Testis (tissue), 5 donors: ENCODE measurements at places on chromosomes 3 and 15. TPM values are rescaled to one million over a fixed set of nuclear protein-coding genes. Genes with fewer than 3 reads are reported as not detected.

- H3K36me3 ChIP-seq = no peaks in the 10 kb centered on the region
- DNase-seq = no peak
- no peaks in the 10 kb centered on the region for H3K27me3 ChIP-seq
- H3K4me3 ChIP-seq = no peak overlapping the region
Observed at GRCh38 chr3:108473711-108474110, 36.7 kb downstream of the MYH15 start.

DNA sequence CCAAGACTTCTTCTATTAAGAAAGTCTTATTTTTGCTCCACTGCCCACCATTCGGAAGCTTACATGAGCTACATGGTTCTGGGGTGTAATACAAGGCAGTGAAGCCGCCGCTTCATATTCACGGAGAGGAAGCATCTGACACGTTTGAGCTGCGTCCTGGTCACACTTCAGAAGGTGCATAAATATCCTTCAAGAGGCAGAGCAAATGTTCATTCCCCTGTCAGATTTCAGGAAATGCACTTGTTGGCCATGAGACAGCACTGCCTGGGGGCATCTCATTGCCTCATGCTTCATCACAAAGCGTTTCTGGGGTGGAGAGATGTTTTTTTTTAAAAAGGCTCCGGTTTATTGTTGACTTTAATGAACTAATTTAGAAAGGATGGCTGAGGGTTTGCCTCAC is 119.9 kb downstream of the CADPS start:
- no peak overlapping the region for H3K27ac ChIP-seq
- no peaks in the 10 kb centered on the region for H3K36me3 ChIP-seq

DNA sequence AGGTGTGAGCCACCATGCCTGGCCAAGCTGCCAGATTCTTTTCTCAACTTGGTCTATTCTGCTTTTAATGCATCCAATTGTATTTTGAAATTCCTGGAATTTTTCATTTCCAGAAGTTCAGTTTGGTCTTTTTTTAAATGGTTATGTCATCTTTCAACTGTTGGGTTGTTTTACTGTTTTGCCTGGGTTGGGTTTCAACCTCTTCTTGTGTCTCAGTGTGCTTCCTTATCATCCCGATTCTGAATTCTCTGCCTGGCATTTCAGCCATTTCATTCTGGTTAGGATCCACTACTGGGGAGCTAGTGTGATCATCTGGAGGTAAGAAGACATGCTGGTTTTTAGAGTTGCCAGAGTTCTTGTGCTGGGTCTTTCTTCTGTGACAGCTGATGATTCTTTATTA is 61.5 kb downstream of the LRRC49 start:
- no peak for DNase-seq
- H3K27me3 ChIP-seq = no peaks in the 10 kb centered on the region
- H3K36me3 ChIP-seq = no peaks in the 10 kb centered on the region
- H3K4me3 ChIP-seq = no peak overlapping the region

DNA sequence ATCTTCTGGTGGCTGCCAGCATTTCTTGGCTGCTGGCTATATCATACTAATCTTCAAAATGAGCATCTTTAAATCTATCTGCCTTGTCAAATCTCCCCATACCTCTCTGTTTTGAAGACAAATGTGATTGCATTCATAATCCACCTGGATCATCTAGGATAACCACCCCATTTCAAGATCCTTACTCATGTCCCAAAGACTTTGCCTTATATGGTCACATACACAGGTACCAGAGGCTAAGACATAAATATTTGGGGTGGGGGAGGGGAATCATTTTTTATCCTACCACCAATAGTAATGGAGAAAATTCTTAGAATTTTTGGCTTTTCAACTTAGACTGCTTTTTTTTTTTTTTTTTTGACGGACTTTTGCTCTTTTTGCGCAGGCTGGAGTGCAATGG is 970.8 kb downstream of the PLOD2 start:
- H3K36me3 ChIP-seq = no peaks in the 10 kb centered on the region
- no peak overlapping the region for H3K4me3 ChIP-seq
- no peaks in the 10 kb centered on the region for H3K27me3 ChIP-seq
- DNase-seq = no peak

DNA sequence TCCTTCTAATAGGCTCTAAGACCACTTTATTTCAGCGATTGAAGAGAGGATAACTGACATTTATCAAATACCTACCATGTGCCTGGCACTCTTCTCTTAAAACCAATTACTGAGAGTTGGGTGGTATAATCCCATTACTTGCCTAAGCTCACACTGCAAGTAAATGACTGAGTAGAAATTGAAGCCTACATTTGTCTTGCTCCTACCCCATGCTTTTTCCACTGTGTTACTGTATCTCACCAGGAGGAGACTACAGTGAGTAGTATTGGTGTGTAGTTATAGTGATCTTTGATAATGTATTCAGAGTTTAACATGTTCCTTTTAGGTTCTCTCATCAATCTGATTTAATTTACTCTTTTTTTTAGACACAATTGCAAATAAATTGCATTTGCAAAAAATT is 20.7 kb downstream of the EIF2A start:
- no peak overlapping the region for H3K27ac ChIP-seq
- H3K4me3 ChIP-seq = no peak overlapping the region
- no peaks in the 10 kb centered on the region for H3K4me1 ChIP-seq
- H3K36me3 ChIP-seq = no peaks in the 10 kb centered on the region
- no peaks in the 10 kb centered on the region for H3K27me3 ChIP-seq

The C3orf85 gene
- total RNA-seq = not detected

The TYRO3 gene
- 107 TPM for total RNA-seq

The NUP210 gene
- 37.4 TPM for total RNA-seq

The WDR93 gene
- 8.1 TPM for total RNA-seq
